ENCODE measurements at places on chromosomes 16 and 17.

GRCh38 chr16:56643080-56643778 is 4.8 kb downstream of the MT1A start:
- no peak for DNase-seq

- DNase-seq = no peak
Observed at GRCh38 chr16:85861095-85861825, 37.7 kb upstream of the IRF8 start.

GRCh38 chr16:1492082-1492922 is 858 bp upstream of the TELO2 start:
- DNase-seq = no peak

DNA sequence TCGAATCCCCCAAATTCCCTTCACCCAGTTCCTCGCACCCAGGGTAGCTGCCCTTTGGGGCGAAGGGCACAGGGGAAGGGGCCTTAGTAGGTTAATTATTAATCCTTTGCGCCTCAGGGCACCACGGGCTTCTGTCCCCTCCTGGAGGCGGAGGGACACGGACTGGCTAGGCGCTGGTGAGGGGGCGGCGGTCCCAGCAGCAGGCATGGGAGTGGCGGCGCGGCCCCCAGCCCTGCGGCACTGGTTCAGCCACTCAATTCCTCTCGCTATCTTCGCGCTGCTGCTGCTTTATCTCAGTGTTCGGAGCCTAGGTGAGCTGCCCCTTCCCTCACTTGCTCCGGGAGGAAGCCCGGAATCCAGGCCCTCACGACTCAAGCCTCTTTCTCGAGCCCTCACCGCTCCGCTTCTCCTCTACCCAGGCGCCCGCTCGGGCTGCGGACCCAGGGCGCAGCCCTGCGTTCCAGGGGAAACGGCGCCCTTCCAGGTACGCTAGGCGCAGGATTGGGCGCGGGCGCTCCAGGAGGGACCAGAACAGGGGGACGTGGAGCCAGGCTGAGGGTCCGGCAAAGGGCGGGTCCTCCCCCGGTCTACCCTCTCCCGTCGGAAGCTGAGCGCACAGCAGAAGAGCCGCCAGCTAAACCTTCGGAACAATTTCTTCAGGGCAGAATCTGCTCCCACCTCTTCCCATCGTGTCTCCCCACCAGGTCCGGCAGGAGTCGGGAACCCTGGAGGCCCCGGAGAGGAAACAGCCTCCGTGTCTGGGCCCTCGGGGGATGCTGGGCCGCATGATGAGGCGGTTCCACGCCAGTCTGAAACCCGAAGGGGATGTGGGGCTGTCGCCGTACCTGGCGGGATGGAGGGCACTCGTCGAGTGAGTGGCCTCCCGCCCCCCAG is at the start of gene GLTPD2:
GLTPD2 (plus strand) TSS at position 158 of the 894 bp plus-strand sequence; CDS start at position 206, 48 bp downstream.
- no peak for DNase-seq

- no peak for DNase-seq
Observed at GRCh38 chr16:56606476-56607108, 1.8 kb upstream of the MT2A start.

DNA sequence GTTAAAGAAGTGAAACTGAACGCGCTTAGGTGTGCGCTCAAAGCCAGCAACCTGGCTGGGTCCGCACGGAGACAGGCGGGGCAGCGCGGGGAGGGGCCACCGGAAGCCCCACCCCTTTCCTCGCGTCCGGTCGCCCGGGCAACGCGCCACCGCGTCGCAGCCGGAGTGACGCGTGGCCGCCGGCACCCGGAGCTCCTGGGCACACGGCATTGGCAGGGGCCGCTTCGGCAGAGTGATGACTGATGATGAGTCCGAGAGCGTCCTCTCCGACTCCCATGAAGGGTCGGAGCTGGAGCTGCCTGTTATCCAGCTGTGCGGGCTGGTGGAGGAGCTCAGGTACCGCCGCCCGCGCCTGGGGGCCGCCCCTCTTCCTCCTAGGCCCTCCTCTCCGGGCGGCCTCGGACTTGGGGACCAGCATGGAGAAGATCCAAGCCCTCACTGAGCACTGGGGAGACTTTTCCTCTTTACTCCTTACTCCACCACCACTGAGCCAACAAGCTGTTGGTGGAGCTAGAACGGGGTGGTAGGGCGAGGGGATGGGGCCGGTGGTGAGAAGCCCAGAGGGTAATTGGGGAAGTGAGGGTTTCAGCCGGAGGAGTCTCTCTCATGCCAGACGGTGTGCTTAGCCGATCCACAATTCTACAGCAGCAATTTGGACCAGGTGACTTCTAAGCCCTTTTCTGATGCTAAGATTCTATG is 44.9 kb downstream of the PRSS54 start:
- peak; percentile 13 for DNase-seq

DNA sequence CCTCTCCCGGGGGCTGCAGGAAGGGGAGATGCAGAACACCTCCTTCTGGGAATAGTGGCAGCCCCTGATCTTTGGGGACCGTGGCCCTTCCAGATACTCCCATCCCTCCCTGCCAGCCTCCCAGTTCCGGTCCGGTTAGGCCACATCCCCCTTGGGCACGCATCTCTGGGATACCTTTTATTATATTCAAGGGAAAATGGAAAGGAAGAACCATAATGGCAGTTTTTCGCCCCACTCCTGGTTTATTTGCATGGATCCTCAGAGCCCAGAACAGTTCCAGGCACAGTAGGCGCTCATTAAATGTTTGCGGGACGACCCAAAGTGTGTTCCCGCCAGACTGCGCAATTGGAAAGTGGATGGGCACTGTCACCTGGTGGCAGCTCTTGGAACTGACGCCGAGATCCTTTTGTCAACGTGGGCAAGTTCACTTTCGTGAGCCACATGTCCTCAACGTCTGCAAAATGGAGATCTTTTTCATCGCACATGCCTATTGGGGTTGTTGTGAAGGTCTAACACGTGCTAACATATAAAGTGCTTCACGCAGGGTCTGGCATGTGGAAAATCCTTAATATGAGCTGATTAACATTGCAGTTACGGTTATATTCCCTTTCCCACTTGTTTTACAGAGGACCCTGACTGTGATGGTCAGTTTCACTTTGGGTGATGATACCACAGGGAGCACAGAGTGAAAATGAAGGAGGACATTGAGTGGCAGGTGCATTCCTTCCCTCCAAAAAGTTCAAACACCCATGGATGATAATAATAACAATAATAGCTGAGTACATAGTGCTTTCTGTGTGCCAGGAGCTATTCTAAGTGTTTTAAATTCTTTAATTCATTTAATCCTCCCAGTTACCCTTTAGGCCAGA is 1.7 kb upstream of the GPRC5B start:
- peak; percentile 79 for DNase-seq

- DNase-seq = no peak
Observed at GRCh38 chr16:14308368-14308723, 237.2 kb downstream of the MRTFB start.

GRCh38 chr17:7355053-7355452 is at the start of gene TMEM95:
Gene TMEM95, plus strand, starts transcription at chr17:7355156. Its CDS starts 49 bp downstream, at chr17:7355205.
- DNase-seq = peak; percentile 44

- no peak for DNase-seq
Observed at GRCh38 chr16:57725554-57725953, 10.0 kb upstream of the KATNB1 start.

DNA sequence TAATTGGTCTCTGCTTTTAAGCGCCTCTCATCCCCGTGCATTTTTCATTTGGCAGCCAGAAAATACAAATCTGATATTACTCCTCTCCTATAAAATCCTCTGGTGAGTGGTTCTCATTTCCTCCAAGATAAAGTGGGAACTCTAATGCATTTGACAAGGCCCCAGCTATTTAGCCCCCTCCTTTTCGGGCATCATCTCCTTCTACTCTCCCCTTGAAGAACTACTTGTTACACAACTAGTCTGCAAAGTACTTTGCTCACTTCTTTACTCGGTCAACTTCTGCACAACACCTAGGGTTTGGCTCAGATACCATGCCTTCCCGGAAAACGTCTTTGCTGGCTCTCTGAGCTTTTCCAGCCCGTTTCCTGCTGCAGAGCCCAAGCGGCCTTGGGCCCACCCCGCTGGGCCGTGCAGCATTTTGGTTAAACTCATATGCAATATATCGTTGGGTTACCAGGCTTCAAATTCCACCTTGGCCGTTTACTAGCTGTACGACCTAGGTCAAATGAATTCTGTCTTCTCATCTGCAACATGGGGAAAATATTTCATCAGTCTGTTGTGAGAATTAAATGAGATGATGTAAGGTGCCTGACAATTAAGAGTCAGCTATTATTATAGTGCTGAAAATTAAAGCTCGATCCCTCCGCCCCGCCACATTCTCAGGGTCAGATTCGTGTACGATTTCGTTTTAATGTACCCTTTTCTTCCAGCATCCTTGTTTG is 883 bp upstream of the TAF15 start:
- no peak for DNase-seq

DNA sequence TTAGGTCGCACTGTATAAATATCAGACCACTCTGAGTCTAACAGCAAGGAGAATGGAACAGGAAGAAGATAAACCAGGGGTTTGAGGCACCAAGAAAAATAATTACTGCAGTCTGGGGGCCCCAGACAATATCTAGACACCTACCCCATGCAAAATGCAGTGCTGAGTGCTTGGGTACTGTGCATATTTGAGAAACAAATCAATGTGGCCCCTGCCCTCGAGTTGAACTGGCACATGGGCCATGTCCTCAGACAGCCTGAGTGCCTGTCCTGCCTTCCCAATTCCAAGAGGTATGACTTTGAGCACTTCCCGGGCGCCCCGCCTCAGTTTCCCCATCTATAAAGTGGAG is 6.2 kb upstream of the CIITA start:
- no peak for DNase-seq

DNA sequence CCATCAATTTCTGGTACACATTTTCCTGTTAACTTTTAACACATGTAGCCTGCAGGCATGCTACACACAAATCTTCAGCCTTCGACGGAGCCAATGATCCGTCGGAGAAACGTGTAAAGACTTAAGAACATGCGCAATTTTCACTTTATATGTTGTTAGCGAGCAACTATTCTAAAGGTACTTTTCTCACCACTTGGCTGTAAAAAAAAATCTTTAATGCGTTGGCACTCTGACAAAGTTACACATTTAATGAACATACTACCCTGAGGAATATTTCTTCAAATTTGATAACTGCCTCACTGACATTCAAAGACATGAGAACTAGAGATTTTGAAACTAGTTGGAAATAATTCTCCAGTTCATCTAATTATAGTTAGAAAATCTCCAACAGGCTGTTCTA is 507.5 kb upstream of the SALL1 start:
- DNase-seq = no peak

GRCh38 chr16:10828851-10829366 is 10.3 kb upstream of the TVP23A start:
- DNase-seq = peak; percentile 60

GRCh38 chr16:85642762-85643358 is 29.7 kb downstream of the GSE1 start:
- no peak for DNase-seq

DNA sequence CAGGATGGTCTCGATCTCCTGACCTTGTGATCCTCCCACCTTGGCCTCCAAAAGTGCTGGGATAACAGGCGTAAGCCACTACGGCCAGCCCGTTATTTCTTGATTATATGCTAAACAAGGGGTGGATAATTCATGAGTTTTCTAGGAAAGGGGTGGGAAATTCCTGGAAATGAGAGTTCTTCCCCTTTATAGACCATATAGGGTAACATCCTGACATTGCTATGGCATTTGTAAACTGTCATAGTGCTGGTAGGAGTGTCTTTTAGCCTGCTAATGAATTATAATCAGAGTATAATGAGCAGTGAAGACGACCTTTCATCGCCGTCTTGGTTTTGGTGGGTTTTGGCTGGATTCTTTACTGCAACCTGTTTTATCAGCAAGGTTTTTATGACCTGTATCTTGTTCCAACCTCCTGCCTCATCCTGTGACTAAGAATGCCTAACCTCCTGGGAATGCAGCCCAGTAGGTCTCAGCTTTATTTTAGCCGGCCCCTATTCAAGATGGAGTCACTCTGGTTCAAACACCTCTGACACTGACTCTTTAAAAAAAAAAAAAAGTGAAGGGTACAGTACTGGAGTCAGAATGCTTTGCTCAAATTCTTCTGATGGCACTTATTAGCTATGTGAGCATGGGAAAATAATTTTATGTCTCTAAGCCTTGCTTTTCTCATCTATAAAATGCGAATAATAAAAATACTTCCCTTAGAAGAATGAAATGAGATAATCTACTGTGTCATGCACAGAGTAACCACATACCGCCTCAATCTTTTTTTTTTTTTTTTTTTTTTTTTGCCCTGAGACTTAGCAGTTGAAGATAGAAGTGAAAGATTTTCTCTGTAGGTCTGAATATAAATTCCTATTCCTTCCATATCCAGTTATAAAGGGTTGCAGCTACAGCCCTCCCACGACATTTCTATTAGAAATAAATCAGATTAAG is 5.1 kb upstream of the CALCOCO2 start:
- DNase-seq = no peak

GRCh38 chr16:81473066-81473488 is 28.5 kb downstream of the CMIP start:
- no peak for DNase-seq

GRCh38 chr16:79036541-79036940 is 564.0 kb downstream of the MAF start:
- no peak for DNase-seq

DNA sequence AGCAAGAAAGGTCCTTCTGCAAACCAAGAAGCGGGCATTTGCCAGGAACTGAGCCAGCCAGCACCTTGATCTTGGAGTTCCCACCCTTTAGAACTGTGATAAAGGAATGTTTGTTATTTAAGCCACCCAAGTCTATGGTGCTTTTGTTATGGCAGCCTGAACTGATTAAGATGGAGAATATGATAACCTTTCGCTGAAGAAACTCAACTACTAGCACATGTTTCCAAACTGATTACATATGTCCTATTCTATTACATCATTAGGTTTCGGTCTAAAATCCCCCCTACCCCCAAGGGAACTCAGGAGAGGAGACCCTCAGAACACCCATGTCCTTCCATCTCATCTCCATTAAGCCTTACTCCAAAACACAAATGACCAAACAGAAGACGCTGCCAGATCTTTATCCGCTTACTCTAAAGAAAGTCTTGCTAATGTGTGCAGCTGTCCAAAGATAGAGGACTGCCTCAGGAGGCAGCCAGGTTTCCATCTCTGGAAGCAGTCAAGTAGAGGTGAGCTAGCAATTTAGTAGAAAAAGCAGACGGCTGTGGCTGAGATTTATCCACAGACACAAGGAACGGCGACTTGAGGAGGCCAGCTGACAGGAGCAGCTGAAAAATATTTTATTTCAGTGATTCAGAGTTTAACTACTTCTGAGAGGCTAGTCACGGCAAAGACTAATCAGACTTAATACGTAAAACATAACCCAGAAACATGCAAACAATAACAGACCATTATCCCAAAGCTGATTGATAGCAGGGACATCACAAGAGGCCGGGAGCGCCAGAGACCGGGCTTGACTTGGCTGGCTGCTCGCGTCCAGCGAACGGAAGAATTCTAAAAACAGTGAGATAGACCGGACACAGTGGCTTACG is 611.4 kb upstream of the CDH5 start:
- no peak for DNase-seq

GRCh38 chr17:78416791-78417530 is 38.5 kb downstream of the PGS1 start:
- DNase-seq = no peak

- no peak for DNase-seq
Observed at GRCh38 chr17:77886387-77886728, 72.1 kb upstream of the TNRC6C start.

- DNase-seq = no peak
Observed at GRCh38 chr17:80328634-80329380, 68.2 kb downstream of the RNF213 start.

All from NCI-H1694 treated with DMSO at 0.1 percent for 48 hours (cell line).